ENCODE measurements at places on chromosomes 4 and X.
A peak's percentile ranks its signal among the peaks of the same experiment; 100 is the strongest.

- DNase-seq: no peak
These were observed 75.0 kb downstream of the DCTD start for GRCh38 chr4:182842104-182842600.

GRCh38 chrX:46837558-46838485, 979 bp downstream of the RP2 start:
- DNase-seq: no peak

- peak; percentile 19 for DNase-seq
These were observed 31.0 kb downstream of the ALPK1 start for GRCh38 chr4:112327965-112328733.

DNA sequence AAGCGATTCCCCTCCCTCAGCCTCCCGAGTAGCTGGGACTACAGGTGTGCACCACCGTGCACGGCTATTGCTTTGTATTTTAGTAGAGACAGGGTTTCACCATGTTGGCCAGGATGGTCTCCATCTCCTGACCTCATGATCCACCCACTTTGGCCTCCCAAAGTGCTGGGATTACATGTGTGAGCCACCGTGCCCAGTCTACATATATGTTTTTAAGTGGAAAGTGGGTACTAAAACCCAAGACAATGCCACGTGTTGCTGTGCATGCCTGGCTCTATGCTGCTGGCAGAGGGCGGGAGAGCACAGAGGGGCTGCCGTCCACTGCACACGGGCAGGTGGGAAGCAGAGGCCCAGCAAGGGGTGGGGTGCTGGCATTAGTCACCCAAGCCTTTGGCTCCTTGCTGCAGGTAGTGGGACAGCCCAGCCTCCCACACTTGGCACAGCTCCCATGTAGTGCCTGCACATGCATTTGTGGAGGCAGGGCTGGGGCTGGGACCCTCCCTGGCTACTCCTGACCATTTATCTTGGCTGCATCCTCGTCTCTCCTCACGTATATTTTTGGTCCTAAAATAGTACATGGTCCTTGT, 3.5 kb downstream of the EMD start:
- no peak for DNase-seq

DNA sequence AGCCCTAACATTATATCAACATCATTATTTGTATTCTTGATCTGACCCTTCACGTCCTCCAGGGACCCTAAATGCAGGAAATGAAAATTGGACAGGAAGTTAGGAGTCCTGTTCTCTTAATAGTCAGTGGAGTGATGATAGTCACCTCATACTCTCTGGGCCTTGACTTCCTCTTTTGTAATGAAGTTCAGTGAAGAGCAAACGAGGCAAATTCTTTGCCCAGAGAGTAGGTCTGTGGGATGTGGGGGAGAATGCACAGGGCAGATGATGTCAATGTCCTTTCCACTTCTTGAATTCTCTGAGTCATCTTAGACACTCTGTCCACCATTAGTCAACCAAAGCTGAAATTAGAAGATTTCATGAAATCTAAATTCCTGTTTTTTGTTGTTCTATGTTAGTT, 17.1 kb upstream of the GPRIN3 start:
- no peak for DNase-seq

GRCh38 chrX:16458208-16458607, 191.8 kb upstream of the S100G start:
- DNase-seq: no peak

DNA sequence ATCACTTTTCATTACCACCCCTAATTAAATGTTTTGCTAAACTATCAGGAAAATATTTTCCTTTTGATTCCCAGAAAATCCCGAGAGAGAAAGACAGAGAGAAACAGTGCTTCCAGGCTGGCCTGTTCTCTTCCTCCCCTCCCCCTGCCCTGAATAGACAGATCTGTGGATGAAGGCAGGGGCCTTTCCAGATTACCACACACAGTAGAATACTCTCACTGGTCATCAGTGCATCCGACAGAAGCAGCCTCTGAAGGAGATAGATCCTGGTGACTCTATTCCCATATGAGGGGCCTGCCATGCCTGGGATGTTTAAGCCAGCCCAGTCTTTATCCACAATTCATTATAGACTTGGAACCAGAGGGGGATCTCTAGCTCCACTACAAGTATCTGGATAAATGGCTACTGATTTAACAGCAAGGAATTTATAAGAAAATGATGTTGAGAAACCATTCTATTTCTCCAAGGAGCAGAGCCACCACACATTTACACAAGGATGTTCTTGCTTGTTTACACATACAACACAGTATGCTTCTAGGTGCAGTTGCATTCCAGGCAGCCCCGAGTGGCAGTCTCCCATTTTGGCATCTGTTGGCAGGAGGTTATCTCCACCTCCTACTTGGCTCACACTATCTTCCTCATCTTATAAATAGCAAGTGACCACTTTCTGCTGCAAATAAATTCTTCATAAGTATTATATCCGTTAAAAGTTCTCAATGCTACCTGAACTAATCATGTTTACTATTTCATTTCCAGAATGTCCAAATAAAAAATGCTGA, 115.8 kb downstream of the HS6ST2 start:
- DNase-seq: no peak

DNA sequence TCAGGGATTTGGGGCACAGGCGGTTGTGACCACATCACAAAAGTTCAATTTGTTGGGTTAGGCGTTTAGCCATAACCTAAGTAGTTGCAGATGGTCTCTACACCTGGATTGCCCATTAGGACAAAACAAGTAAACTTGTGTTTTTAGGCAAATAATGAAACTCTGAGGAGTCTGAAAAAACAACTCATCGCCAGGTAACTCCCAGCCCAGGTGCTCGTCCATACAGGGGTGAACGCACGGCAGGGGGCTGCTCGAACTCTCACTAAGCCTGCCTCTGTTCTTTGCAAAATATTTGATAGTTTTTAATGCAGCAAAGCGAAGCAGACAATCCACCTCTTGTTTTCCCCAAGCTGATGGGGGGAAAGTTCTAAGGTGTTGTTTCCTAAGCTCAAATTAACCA, 559 bp upstream of the RHOH start:
- DNase-seq: no peak

DNA sequence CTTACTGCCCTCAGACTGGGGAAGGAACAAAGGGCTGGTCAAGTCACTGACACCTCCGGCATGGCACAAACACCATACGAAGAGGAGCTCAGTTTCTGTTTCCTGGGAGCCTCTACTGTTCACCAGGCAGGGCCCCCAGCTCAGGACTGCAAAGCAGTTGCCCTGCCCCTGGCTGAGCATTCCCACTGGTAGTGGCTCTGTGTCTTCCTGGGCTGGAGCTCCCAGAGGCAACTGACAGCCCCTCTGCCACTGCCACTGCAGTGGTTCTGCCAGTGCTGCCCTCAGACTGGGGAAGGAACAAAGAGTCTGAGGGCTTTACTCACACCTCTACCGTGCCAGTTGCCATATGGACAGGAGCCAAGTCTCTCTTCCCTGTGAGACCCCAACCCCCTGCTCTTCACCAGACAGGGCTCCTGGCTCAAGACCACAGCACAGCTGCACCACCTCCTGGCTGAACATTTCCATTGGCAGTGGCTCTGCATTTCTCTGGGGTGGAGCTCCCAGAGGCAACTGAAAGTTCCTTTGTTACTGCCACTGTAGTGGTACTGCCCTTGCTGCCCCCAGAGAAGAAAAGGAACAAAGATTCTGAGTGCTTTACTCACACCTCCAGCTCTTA, 67.9 kb downstream of the SMARCA5 start:
- no peak for DNase-seq

DNA sequence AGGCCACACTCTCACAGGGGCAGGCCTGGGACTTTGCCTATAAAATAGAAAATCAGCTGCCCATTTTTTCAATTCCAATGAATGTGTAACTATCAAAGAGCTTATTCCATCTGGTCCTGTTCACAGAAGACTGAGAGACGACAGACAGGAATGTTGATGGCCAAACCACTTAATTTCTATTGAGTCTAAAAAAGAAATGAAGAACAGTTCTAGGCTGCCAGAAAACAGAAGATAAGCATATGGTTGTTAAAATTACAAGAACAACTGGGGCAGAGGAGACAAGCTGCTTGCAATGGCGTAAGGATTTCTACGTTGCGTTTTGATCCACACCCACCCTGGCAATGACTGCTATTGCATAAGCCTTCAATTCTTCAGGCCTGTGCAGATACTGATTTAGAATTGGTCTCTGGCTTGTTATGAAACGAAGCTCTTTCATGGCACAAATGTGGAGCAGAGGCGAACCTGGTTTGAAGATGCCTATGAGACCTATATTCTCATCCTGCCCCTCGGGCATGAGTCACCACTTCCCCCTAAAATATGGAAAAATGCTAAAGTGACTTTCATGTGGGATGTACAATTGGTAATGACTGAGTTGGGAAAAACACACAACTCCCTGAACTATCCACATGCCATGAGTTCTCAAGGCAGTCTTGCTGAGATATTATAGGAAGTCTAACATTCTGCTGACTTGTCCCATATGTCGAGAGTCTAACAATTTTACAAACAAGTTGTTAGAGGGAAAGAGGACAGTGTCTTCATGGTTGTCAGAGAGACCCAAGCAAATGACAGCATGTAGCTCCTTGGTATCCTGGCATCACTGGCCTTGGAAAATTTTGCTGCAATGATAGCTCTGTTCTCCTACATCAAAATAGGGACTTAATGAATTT, 37.9 kb upstream of the SORBS2 start:
- DNase-seq: no peak

- DNase-seq: no peak
These were observed 56.1 kb downstream of the CCSER1 start for GRCh38 chr4:90183254-90183653.

DNA sequence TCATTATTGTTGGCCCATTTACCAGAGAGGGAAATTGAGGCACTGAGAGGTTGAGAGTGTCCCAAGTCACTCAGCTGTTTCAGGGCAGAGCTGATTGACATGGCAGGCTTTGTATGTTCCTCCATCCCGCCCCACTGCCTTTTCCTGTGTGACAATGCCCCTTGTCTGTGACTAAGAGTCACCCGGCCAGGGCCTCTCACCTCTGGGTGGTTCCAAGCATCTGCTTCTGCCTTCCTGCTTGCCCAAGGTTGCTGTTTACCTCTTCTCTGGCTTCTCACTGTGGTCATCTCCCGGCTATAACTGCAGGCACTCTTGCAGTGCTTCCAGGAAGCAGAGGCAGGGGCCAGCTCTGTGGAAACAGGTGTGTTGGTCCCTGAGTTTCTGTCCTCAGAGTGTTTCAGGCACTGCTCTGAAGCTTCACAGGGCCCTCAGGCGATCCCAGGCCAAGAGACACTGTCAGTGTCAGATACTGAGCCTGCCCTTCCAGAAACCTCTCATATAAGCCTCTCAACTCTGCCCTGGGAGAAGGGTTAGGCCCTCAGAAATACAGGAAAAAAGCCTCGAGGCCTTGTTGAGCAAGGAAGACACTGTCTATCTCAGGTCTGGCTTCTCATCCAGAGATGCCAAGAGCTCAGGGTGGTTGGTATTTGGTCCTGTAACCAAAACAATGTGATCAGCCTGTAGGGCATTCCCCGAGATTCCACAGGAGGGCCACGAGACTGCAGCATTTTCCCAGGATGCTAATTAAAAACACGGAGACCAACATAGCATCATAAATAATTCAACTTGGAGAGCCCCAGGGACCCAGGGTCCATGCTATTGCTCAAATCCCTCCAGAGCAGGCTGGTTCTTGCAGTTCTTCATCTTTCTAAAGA, 42.0 kb upstream of the PROM1 start:
- no peak for DNase-seq

DNA sequence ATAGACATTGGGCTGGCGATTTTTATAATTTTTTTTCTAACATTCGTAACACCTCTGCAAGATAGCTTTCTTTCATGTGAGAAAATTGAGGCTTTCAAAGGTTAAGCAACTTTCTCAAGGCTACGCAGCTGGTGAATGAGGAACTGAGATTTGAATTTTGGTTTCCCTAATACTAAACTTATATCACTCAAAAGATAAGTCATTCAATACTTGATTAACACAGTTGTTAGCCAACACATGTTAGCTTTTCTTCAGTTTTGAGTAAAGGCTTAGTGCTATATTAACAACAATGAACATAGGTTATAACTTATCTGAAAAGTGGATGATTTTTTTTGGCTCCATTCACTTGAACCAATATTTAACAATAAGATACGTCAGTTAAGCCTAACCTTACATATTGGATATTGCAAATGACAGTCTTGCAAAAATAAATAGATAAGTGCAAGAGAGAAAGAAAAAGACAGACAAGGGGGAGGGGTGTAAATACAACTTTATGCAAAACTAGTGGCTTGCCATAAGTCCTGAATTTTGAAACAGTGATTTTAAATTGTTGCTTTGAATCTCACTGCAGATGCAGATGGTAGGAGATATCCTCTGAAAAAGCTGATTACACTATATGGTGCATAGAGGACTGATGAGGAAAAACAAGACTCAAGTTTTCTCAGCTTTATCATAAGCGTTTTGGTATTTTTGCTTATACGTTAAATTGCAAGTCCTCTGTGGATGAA, 11.1 kb upstream of the GPM6A start:
- no peak for DNase-seq

GRCh38 chr4:67762086-67762485, 7.9 kb upstream of the GNRHR start:
- no peak for DNase-seq

GRCh38 chr4:86818841-86819240, 30.3 kb downstream of the SLC10A6 start:
- DNase-seq: no peak

GRCh38 chrX:43693602-43694406, 37.7 kb downstream of the MAOA start:
- no peak for DNase-seq

DNA sequence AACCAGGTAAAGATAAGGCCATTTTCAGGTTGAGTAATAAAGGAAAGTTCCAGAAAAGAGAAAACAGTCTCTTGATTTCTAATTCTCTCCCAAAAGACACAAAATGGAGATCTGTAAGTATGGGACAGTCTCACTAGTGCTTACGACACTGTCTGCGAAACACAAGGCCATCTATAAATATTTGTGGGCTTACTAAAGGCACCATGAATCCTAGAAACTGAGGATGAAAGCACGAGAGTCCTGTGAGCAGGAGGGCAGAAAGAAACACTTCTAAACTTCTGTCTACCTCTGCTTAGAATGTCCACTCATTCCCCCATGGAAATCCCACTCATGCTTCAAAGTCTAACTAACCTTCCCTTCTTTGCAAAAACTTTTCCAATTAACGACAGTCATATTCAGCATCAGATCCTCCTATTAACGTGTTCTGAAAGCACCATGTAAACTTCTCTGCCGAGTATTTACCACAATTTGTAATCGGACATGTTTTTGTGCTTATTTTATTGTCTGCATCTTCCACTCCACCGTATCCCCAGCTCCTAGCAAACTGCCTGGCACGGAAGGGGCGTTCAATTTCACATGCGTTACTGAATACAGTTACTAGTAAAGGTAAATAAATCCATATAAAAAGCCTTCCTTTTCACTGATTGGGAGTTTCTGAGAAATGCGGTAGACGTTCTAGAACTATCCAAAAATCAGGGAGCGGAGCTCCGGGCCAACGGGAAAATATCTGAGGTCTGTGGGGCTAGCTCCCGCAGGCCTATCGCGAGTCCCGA, 665 bp downstream of the PSMD10 start:
- DNase-seq: peak; percentile 0

GRCh38 chr4:1241936-1242505, 6.9 kb downstream of the CTBP1 start:
- peak; percentile 68 for DNase-seq
